ENCODE measurements at places on chromosomes 6 and 20.

GRCh38 chr20:39904476-39905112, 784.4 kb downstream of the MAFB start:
- DNase-seq, result no peak

GRCh38 chr6:7615611-7616383, 25.8 kb downstream of the SNRNP48 start:
- DNase-seq, result peak; percentile 35

DNA sequence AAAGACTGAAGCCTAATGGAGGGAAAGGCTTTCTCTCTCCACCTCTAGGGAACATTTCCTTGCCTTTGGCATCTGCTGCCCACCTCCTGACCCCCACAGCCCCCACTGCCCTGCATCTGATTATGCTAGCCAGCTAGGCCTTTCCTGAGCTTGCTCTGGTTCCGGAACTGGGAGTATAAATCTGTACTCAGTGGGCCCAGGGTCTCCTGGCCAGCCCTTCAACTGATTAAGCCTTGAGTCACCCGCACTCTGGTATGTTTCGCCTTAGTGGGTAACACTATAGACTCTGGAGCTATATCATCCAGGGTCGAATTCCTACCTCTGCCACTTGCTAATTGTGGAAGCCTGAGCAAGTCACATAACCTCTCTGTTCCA, 45.6 kb upstream of the RIPOR2 start:
- DNase-seq, result no peak

DNA sequence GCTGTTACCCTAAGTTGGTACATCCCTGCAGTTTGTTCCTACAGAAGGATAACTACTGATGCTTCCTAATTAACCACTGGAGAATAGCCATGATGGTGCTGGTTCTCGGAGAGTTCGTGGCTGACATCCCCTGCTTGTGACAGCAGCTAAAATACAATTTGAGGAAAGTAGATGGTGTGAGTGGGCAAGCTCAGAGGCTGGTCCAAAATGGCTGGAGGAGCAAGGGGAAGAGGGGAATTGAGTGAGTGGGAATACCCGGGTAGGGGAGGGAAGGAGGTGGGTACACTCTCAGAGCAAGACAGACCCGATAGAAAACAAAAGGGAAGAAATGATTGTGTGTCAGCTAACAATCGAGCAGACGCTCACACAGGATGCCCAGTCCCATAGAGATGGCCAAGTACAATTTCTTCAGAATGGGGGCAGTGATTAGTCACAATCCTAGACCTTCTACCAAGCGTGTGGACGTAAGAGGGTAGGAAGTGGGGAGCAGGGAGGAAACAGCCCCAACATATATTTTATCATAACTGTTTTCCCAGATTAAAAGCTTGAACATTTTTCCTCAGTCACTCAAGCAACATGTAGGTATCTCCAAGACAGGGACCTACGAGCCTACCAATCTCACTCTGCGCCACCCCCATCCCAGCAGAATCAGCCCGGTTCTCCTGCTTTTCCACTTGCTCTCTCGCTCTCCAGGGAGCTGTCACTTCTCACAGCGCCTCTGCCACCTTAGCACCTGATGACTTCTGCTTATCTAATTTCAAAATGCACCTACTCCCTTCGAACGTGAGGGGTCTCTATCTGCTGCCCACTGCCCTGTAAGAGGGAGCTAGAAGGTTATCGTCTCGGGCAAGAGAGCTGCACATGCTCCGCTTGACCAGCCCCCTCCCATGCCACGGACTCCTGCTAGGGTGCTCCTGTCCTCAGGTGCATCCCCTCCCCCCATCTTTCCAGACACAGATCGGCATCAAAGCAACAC, 26.2 kb downstream of the RIPOR2 start:
- peak; percentile 44 for DNase-seq

DNA sequence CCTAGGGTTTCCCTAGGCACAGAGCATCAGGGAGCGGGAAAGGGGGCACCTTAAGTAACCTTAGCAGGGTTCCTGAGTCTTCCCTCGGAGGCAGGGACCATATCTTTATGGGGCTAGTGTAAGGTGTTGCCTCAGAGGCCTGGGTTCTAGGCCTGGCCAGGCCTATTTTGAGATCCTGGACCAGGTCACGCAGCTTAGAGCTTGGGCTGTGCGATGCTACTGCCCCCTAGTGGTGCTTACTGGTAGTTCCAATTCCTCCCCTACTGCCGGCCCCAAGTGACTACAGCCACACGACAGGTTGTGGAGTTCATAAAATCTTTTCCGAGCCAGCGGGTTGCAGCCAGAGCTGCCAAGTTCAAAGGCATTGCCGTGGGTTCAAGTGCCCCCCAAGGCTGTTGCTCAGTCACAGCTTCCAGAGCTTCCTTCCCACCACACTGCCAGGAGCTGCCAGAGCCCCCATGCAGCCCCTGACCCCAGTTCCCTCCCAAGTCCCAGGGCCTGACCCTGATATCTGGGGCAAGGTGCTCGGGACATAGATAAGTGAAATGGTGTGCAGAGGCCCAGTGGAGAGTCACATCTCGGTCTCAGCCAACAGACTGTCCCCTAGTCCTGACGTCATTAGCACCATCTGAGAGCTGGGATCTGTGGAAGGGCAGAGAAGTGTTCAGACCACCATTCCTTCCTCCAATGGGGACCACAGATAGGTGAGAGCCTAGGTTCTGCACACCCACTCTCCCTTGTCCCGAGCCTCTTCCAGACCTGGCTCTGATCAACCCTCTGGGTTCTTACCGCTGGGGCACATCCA, 3.3 kb downstream of the LRRC73 start:
- DNase-seq, result peak; percentile 87

GRCh38 chr6:2497922-2498623, 252.6 kb downstream of the MYLK4 start:
- DNase-seq, result no peak

GRCh38 chr6:39169448-39170344, 54.7 kb upstream of the SAYSD1 start:
- no peak for DNase-seq

GRCh38 chr6:96542702-96543101, 20.2 kb upstream of the FHL5 start:
- no peak for DNase-seq

GRCh38 chr6:139373154-139373927, 1.1 kb downstream of the CITED2 start:
- DNase-seq, result peak; percentile 85

DNA sequence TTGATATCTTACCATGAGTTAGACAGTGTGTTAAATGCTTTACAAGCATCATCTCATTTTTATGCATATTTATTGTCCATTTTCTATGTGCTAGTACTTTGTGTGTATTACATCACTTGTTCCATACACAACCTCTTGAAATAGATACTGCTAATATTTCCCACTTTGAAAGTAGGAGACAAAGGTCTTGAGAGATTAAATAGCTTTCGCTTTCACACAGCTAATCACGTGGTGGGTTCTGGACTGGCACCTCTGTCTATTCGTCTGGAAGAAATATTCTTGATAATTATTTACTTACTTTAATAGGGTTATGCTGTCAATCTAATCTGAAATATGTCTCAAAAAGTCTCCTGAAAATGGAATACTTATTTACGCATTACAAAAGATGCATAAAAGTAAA, 30.2 kb downstream of the EPHA7 start:
- DNase-seq, result no peak

DNA sequence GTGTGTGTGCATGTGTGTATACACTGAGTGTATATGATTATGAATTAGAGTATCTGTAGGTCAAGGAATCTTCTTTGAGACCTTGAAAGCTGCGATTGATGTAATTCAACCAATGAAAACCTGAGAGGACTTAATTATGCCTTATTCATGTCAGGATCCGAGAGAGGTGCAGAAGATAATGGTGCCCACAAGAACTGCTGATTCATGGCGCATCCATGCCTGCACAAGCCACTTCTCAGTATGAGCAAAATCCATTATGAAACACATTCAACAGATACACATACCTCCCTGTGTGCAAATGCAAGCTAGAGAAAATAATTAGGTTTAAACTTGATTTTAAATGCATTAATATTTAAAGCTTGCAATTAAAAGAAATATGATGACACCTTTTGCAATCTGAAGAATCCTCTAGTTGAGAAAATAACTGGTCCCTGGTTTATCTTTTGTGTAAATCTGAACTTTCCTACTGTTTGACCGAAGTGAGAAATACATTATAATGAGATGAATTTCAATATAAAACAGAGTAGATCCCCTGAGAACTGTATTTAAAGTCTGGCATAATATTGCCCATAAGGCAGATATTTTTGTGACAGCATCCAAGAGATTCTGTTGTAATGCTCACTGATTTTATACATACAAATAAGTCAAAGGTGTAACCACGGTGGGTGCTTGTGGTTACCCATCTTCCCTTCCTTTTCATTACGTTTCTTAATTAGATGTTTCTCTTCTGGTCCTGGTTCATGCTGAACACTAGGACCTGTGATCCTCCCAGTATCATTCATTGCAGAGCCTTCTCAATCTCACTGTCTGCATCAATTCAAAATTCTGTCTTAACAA, 45.6 kb downstream of the LY86 start:
- no peak for DNase-seq

- DNase-seq, result no peak
Observed at GRCh38 chr20:59386809-59387208, 86.4 kb downstream of the EDN3 start.

DNA sequence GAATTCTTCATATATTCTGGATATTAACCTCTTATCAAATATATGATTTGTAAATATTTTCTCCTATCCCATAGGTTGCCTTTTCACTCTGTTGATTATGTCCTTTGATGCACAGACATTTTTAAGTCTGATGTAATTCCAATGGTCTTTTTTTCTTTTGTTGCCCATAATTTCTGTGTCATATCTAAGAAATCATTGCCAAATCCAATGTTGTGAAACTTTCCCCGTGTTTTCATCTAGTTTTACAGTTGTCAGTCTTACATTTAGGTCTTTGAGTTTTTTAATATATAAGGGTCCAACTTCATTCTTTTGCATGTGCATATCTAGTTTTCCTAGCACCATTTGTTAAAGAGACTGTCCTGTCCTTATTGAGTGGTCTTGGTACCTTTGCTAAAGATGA, 111.5 kb downstream of the SESN1 start:
- DNase-seq, result no peak

DNA sequence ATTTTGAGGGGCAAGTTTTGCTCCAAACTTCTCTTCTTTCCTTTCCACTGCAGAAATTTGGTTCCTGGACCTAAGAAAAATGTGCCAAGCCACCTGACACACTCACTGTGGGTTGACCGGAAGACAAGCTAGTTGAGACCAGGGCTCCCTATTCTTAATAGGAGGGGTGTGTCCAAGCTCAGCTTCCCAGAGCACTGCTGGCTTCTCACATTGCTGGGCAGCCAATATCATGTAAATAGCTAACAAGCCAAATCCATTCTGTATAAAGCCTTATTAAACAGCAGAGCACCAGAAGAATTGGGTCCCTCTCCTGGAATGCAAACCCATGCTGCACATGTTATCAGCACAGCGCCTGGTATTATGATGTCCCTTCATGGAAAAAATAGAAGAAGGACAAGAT, 17.0 kb upstream of the SAMD3 start:
- DNase-seq, result no peak

DNA sequence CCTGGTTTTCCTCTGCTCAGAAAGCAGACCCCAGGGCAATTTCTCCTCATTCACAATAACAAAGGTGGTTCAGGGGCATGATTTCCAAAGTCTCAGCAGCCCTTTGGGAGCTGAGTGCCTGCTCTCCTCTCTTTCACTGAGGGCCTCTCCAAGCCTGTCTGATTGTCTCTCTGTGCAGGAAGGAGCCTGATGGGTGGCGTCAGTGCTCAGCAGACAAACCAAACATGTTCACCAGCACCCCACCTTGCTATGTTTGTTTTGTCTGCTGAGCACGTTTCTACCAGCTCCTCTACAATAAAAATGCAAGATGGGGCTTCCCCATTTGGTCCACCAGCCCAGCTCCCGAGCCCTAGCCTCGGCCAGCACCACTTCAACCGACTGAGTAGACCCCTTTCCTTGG, 25.4 kb upstream of the TCP11 start:
- no peak for DNase-seq

- no peak for DNase-seq
Observed at GRCh38 chr6:24997905-24998304, 62.1 kb upstream of the RIPOR2 start.

GRCh38 chr6:32679492-32679891, 13.0 kb upstream of the HLA-DQB1 start:
- no peak for DNase-seq

DNA sequence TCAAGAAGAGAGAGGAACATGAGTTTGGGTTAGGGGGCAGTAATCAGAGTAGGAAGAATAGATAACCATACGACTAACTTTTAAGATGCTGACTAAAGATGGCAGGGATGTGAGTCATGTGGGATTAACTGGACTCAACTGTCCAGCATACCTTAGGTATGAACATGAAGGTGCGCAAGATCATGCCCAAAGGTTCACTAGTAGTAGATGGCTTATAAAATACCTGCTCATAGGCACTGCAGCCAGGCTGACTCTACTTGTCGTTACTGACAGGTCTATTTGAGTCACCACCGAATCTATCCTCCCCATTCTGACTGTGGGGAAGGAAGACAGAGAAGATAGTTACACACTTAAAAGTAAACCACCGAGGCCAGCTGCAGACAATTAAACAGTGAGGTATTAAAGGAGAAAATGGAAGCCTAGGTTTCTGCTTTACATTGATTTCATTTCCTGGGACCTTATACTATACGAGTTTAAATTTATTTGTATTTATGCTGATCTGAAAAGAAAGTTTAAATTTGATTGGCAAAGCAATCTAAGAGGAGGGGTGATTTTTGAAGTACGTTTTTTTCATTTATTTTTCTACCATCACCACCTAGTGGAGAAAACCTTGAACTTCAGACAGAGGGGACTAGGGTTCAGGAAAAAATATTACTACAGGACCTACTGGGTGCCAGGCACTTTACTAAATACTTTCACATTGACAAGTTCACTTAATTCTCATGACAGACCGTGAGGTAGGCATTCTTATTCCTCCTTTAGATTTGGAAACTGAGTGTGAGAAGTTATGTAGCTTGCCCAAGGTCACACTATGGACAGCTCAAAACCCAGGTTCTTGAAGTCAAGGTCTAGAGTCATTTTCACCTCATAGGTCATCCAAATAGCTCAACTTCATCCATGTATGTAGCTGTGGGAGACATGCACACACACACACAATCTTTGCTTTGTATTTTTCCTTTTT, 4.0 kb upstream of the WRNIP1 start:
- DNase-seq, result peak; percentile 45

DNA sequence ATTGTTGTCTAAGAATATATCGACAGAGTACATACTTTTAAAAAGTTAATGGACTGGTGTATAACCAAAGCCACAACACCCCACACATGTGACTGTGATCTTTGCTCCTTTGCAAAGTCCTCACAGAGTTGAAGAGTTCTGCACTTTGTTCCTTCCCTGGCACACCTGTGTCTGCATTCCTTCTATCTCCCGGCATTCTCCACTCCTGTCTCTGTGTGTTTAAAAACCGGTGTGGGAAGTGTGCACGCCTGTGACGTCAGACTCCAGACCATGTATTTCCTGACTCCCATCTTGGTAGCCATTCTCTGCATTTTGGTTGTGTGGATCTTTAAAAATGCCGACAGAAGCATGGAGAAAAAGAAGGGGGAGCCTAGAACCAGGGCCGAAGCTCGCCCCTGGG, at the start of gene IYD:
IYD (plus strand) TSS at position 251 of the 400 bp plus-strand sequence; CDS start at position 271, 20 bp downstream.
- DNase-seq, result no peak

- no peak for DNase-seq
Observed at GRCh38 chr6:14035071-14035847, 82.3 kb upstream of the CD83 start.

- DNase-seq, result no peak
Observed at GRCh38 chr20:33518071-33518470, 28.2 kb downstream of the CBFA2T2 start.

- DNase-seq, result no peak
Observed at GRCh38 chr6:170436209-170436809, 116.8 kb downstream of the PSMB1 start.

GRCh38 chr6:64217721-64218620, 582.4 kb downstream of the PHF3 start:
- no peak for DNase-seq

- no peak for DNase-seq
Observed at GRCh38 chr6:152598901-152599537, 38.1 kb downstream of the SYNE1 start.

Data from activated CD4-positive, alpha-beta memory T cell treated with anti-CD3 and anti-CD28 coated beads for 36 hours (primary cell).